IPS DF 6.9 (cell line): ENCODE measurements at places on chromosomes 4 and X.

DNA sequence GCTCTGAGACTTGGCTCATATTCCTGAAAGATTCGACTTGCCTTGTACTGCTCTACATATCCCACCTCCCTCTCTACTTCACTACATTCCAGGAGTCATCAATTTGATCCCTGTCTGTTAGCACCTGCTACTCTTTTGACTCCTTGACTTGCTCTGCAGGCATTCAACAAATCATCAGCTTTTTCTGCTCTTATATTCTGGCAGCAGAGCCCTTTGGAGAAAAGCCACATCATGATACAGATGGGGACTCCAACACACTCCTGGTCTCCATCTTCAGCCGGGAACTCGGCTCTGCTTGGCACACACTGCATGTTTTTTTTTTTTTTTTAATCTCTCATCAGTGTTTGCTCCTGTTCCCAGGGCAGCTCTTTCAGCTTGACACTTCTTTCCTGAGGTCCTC lies 293.2 kb upstream of the LCORL start:
- H3K4me3 ChIP-seq = no peak overlapping the region
- H3K4me1 ChIP-seq = no peaks in the 10 kb centered on the region
- H3K27ac ChIP-seq = no peak overlapping the region

- no peaks in the 10 kb centered on the region for H3K27me3 ChIP-seq
- no peak overlapping the region for H3K4me3 ChIP-seq
- H3K36me3 ChIP-seq = no peaks in the 10 kb centered on the region
- H3K27ac ChIP-seq = no peak overlapping the region
- no peak for DNase-seq
Observed at GRCh38 chr4:123349421-123350190, 47.0 kb upstream of the SPRY1 start.

DNA sequence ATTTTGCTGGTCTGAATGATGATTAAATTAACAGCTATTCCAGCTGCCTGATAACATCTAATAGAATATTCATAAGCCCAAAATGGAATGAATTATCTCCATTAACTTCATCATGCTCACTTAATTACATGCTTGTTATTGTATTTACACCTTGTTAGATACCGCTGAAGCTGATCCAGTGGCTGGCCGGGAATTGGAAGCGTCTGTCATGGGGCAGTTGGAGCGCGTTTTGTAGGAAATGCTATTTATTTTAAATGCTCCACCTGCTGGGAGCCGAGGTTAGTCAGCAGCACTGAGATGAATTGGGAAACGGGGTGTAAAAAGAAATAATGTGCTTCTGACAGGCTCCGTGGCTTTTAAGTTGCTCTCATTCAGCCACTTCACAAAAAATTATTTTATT lies 25.2 kb downstream of the ARX start:
- H3K36me3 ChIP-seq = no peaks in the 10 kb centered on the region
- no peak for DNase-seq
- H3K27me3 ChIP-seq = no peaks in the 10 kb centered on the region
- H3K4me3 ChIP-seq = no peak overlapping the region
- H3K4me1 ChIP-seq = peaks cover 3% of the 10 kb centered on the region

- H3K4me1 ChIP-seq = no peaks in the 10 kb centered on the region
- DNase-seq = no peak
- no peak overlapping the region for H3K27ac ChIP-seq
Observed at GRCh38 chrX:21699136-21699535, 41.0 kb upstream of the KLHL34 start.

DNA sequence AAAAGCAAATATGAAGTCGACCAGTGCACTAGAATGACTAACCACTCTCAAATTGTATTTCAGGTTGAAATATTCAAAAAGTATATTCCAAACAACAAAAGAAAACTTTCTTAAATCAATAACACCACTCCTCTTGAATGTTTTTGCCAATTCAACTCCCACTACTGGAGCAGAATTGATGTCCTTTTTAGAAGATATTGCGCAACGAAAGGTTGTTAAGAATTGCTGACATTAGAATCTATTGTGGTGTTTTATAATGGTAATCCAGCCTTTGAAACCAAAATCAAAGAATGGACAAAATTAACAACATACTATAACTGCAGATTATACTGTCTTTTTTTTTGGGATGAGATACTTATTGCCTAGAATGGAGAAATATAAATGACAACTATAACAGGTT lies 331.3 kb downstream of the GRXCR1 start:
- no peaks in the 10 kb centered on the region for H3K4me1 ChIP-seq
- no peak overlapping the region for H3K27ac ChIP-seq
- DNase-seq = no peak
- no peak overlapping the region for H3K4me3 ChIP-seq

- H3K27me3 ChIP-seq = no peaks in the 10 kb centered on the region
- no peak for DNase-seq
- H3K36me3 ChIP-seq = no peaks in the 10 kb centered on the region
- no peak overlapping the region for H3K4me3 ChIP-seq
- no peak overlapping the region for H3K27ac ChIP-seq
Observed at GRCh38 chrX:119201570-119201969, 34.5 kb upstream of the PGRMC1 start.

- DNase-seq = no peak
- H3K27ac ChIP-seq = no peak overlapping the region
- no peaks in the 10 kb centered on the region for H3K36me3 ChIP-seq
- no peak overlapping the region for H3K4me3 ChIP-seq
- peaks cover 2% of the 10 kb centered on the region; the same call in 1 of the 2 replicates for H3K4me1 ChIP-seq
Observed at GRCh38 chrX:13898083-13898482, 81.2 kb upstream of the GPM6B start.

DNA sequence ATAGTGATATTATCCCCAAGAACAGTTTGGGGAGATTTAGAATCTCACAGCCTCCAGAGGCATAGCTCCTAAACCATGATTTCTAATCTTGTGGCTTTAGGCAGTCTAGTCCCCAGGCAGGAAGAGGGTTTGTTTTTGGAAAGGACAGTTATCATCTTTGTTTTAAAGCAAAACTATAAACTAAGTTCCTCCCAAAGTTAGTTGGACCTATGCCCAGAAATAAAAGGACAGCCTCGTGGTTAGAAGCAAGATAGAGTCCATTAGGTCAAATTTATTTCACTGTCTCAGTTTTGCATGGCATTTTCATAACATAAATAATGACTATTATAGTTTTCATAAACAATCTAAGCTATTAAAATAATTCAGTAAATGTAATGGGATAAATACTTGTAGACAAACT lies 120.5 kb downstream of the MAGEC2 start:
- no peak for DNase-seq
- H3K27ac ChIP-seq = no peak overlapping the region
- no peaks in the 10 kb centered on the region for H3K36me3 ChIP-seq
- H3K4me3 ChIP-seq = no peak overlapping the region
- H3K27me3 ChIP-seq = no peaks in the 10 kb centered on the region
